ENCODE measurements at places on chromosomes 13 and 19.

DNA sequence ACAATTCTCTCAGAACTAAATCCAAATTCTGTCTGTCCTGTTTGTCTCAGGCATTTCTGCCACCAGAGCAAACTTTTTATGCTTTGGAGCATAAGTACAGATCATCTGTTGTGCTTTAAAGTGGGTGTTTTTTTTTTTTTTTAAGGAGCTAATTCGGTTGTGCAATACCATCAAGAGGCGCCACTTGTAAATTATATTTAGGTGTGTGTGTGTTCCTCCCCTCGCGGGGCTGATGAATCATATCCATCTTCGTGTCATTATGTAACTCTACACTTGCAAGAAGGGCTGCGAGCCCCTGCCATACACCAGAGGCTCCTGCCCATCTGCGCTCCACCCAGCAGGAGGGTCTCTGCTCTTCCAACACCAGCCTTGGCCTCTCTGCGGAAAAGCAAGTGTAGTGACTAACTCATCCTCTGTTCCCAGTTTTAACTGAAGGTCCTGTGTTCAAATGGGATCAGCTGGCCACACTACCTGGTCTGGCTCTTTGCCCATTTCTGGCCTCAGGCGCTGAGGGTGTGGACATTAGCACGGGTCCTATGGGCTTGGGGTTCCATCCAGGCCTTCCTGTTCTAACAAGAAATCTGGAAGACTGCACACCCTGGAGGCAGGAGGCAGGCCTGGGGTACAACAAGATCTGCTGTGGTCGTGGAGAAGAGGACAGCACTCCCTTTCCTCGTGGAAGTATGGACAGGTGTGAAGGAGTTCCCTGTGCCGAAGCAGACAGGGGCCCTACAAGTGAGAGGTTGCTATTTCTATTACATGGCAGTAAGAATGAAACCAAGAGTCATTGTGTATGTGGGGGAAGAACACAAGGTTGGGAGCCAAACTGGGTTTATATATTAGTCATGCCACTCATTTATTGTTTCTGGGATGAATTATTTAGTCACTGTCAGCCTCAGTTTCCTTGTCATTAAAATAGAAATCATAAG lies 96.1 kb upstream of the MBNL2 start:
- DNase-seq: no peak

GRCh38 chr13:57874530-57874929 lies 243.0 kb downstream of the PCDH17 start:
- no peak for DNase-seq

- DNase-seq: no peak
These were observed 9.9 kb upstream of the ATG4D start for GRCh38 chr19:10533646-10534386.

DNA sequence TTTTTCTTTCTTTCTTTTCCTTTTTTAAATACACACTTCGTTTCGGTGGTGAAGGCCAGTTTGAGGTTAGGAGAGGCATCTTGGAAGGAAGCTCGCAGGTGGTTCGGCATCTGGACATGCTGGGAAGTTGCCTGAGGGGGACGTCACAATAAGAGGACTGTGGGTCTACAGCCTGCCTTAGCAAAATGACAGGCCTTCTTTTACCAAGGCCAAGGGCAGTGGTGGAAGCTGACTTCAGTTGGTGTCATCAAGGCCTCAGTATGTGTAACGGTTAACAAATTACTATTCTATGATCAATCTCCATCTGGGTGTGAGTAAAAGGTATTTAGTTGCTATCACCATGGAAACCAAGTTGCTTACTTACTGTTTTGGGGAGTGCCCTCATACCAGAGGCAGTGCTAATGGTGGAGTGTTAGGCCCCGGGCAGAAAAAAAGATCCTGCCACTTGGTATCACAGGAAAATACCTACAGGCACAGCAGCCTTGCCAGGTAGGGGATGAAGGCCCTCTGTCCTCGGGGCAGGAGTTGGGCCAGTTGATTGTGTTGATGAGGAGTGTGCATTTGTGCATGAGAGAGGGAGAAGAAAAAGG lies 10.3 kb downstream of the ACTN4 start:
- no peak for DNase-seq

- DNase-seq: no peak
These were observed 13.4 kb upstream of the SIGLEC12 start for GRCh38 chr19:51514866-51515481.

GRCh38 chr19:54201980-54202379 lies 1.3 kb downstream of the RPS9 start:
- peak; percentile 27 for DNase-seq

DNA sequence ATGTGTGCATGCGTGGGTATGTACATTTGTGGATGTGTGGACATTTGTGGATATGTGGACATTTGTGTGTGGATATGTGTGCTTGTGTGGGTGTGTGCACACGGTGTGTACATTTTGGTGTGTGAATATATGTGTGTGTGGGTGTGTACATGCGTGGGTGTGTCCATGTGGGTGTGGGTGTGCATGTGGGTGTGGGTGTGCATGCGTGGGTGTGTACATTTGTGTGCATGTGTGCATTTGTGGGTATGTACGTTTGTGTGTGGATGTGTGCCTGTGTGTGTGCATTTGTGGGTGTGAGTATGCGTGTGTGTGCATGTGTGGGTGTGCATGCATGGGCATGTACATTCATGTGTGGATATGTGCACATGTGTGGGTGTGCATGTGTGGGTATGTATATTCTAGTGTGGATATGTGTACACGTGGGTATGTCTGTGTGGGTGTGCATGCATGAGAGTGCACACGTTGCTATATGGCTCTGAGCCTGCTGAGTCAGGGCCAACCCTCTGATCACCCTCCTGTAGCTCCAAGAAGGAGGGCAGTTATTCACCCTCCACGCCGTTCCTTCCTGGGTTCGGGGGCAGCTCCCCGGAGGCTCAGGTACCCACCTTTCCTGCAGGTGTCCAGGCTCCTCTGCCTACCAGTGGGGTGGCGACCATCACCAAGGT lies 20.3 kb downstream of the COMP start:
- DNase-seq: no peak

DNA sequence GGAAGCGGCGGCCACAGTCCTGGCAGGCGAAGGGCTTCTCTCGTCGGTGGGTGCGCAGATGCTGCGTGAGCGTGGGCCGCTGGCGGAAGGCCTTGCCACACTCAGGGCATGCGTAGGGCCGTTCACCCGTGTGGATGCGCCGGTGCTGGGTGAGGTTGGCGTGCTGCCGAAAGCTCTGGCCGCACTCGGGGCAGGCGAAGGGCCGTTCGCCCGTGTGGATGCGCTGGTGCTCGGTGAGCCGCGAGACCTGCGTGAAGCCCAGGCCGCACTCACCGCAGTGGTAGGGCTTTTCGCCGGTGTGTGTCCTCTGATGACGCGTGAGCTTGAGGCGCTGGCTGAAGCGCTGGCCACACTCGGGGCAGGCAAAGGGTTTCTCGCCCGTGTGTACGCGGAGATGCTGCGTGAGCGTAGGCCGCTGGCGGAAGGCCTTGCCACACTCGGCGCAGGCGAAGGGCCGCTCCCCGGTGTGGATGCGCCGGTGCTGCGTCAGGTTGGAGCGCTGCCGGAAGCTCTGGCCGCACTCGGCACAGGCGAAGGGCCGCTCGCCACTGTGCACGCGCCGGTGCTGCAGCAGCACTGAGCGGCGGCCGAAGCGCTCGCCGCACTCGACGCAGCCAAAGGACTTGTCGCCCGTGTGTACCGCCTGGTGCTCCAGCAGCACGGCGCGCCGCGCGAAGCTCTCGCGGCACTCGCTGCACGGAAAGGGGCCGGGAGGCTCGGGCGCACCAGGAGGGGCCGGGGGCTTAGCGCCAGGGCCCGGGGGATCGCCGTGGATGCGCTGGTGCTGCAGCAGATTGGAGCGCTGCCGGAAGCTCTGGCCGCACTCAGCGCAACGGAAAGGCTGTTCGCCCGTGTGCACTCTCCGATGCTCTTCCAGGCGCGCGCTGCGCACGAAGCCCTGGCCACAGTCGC lies 4.0 kb upstream of the UBE2M start:
- peak; percentile 52 for DNase-seq

DNA sequence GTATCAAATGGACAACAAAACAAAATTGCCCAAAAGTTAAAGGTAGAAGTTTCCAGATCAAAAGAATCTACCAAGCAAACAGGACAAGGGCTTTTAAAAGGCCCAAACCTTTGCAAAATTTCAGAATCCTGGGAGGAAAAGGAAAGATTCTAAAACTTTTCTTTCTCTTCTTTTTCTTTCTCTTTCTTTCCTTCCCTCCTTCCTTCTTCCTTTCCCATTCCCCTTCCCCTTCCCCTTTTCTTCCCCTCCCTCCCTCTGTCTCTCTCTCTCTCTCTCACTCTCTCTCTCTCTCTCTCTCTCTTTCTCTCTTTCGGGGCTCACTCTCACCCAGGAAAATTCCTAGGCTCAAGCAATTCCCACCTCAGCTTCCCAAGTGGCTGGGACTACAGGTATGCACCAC lies 4.2 kb upstream of the PDCD5 start:
- no peak for DNase-seq

- DNase-seq: no peak
These were observed 523.0 kb downstream of the MYO16 start for GRCh38 chr13:109152311-109152820.

- no peak for DNase-seq
These were observed 137.1 kb upstream of the ATXN8OS start for GRCh38 chr13:69970520-69970919.

- no peak for DNase-seq
These were observed 20.1 kb upstream of the RAB20 start for GRCh38 chr13:110581506-110582185.

- DNase-seq: no peak
These were observed 5.9 kb downstream of the PKN1 start for GRCh38 chr19:14439014-14439413.

- DNase-seq: no peak
These were observed 11.0 kb downstream of the ZNF574 start for GRCh38 chr19:42086770-42087550.

GRCh38 chr19:41362143-41362847 lies 1.7 kb downstream of the B9D2 start:
- DNase-seq: no peak

DNA sequence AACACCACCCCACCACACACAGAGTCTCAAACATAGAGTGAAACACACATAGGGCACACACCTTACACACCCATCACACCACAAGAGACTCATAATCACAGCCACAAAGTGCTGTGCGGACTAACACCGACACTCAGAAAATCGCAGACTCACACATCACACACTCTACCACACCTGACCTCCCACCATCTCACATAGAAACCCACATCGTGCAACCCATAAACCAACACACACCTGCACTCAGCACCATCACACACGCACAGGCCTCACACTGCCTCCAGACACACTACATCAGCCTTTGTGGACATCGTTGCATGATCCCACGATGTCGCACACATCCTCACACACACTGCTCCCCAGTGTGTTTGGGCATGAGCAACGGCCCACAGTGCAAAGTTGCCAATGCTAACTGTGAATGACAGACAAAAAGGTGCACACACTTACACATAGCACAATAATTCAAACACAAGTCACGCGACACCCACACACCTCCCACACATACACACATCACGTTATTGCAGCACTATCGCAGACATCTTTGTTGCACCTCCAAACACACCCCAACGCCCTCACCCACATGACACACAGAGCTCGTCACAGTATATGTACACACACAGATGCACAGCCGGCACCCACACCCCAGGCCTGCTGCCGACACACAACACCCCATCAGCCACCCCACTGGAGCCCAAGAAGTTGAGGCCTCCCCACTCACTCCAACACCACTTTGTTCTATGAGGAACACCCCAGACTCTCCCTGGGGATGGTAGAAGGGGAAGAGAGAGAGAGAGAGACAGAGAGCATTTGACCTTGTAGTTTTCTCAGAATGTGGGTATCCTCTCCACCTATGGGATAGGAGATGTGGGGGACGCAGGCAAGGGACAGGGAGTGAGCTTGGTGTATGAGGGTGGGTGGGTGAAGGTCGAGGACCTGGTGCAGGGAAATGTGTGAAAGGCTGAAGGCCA lies 1.2 kb upstream of the ATP1A3 start:
- peak; percentile 53 for DNase-seq

DNA sequence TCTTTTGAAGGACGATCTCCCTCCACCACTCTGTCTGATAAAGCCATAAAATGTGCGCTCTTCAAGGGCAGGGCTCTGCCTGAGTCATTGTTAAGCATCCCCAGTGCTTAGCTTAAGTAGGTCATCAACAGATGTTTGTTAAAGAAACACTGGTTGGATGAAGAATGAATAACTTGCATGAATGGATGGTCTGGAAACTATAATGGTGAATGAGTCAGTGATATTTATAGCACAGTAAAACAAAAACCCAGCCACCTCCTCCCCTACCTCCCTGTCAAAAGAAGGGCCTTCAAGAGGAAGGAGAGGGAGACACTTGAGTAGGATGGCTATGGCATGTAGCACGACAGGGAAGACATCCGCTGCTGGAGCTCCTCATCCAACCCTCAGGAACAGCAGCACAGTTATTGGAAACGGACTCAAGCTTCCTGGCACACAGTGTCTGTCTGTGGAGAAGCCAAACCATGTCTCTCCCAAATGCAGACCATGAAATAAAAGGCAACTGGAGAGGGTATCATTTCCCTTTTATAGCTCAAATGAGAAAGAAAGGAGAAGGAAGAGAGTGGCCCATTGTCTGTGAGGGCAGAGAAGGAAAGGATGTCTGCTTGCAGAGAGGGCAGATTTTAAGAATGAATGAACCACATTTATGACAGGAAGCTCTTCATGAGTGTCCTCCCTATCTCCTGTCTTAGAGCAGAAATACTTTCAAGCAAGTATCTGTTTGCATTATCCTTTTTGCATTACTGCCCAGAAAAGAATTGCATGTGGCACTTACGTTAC lies 183.5 kb upstream of the UBL3 start:
- no peak for DNase-seq

- DNase-seq: no peak
These were observed 39.3 kb upstream of the URAD start for GRCh38 chr13:28027607-28028364.

DNA sequence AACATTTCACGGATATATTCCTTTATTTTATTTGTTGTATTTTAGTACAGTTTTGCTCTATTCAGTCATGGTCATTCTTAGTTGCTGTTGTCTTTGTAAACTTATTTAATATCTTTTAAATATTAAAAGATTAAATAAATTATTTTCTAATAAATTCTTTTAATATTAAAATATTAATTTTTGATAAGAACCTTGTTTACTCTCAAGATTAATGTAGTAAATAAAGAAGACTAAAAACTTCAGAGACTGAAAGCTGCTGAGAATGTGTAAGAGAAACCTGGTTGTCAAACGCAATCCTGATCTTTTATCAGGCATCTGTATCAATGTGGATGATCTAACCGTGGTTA lies 34.4 kb upstream of the SACS start:
- DNase-seq: no peak

- peak; percentile 80 for DNase-seq
These were observed at the start of gene MAP3K10 for GRCh38 chr19:40190891-40191835. MAP3K10 (plus strand) TSS chr19:40191426; CDS start chr19:40192032, 606 bp downstream.

- no peak for DNase-seq
These were observed 1.2 kb downstream of the NRTN start for GRCh38 chr19:5806133-5806489.

- DNase-seq: no peak
These were observed 11.8 kb upstream of the ZNF175 start for GRCh38 chr19:51559240-51559639.

- no peak for DNase-seq
These were observed 54.5 kb downstream of the GPR180 start for GRCh38 chr13:94656176-94656575.
